ENCODE measurements at places on chromosomes 1 and 21.

GRCh38 chr1:67713057-67713846, 28.3 kb downstream of the GADD45A start:
- DNase-seq, result no peak

DNA sequence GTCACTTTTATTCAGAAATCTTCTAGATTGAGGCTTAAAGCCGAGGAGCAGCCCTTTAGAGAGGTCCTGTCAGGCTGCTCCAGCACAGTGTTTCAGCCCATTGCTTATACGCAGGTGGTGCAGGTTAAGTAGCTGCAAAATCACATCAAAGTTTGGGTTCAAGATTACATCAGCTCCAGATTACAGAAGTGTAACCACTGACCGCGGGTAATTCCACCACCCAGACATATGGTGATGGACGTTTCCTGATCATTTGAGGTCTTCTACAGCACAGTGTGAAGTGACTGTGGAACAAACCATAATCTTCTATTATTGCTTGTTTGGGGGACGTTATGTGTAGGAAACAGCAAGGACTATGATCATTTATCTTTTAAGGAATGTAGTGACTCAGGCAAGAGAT, 11.8 kb downstream of the C1orf115 start:
- peak; percentile 43 for DNase-seq

GRCh38 chr1:192158181-192158580, at the start of gene RGS18:
Gene RGS18 (plus strand): TSS chr1:192158462. CDS start chr1:192158638, 176 bp downstream.
- DNase-seq, result peak; percentile 28

- no peak for DNase-seq
These were observed 93.3 kb downstream of the DDX20 start for GRCh38 chr1:111848852-111849545.

GRCh38 chr1:47002211-47002610, 21.3 kb upstream of the CYP4X1 start:
- peak; percentile 12 for DNase-seq

- DNase-seq, result no peak
These were observed 223.4 kb downstream of the DSCAM start for GRCh38 chr21:40623528-40623927.

GRCh38 chr1:246608616-246609376, 42.5 kb downstream of the CNST start:
- no peak for DNase-seq

DNA sequence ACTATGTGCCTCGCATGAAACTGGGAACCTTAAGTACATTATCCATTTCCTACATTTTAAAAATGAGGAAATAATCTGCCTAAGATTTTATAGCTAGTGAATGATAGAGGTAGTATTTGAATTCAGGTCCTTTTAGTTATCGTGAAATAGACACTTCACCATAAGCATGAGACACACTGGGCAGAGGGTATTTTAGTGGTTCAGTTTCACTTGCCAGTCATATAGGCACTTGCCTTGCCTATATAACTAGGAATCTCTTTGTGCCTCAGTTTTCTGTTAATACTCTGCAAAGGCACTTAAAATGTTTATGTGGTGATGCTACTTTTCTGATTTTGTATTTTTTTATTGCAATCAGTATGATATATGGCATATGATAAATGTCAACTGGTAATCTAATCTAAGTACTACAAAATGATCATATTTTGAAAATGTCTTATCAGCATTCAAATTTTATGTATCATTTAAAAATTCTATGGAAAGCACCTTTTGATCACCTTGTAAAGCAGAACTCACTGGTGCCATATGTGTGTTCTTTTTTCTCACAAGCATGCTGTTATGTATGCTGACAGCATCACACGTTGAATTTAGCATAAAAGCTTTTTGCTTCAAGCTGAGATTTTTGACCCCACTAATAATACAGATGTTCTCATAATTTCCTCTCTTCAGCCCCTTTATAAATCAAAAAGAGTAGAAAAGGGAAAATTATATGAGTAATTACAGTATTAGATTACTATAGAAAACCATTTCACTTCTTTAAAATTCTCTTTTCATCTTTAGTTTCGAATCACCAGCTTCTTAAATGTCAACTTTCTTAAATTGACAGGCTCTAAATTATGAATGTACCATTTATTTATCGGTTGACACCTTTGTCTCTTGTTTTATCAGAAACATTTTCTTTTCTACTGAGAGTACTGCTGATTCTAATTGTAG, 52.6 kb downstream of the RPS6KC1 start:
- no peak for DNase-seq

DNA sequence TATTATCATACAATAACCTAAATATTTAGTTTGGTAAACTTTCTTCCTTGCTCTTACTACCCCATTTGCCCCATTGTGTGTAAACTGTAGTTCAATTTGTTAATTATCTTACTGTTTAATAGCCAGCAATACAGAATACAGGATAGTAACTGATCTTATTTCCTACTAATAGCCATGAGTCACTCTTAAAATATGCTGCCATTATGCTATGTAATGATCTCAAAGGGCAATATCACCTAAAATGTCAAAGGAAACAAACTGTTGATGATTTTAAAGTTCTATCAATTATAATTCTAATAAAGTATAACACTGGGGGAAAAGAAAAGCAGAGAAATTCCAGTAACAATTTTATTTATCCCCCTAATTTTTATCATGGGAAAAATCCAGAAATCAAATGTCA, 4.3 kb downstream of the SLC30A1 start:
- DNase-seq, result no peak

DNA sequence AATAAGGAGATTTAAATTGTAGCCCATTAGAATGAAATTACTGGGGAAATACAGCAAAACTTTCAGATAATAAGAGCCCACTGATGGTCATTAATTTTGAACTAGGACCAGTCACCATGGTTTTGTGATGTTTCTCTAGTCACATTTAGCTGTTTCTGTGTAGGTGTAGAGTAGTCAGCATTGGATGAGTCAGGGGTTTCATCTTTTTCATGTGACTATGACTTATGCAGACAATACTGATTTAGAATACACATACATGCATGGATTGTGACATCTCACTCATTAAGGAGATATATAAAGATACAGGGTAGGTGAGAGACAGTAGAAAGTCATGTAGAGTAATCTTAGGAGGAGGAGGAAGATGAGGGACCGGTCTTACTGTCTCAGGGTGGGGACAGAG, 1192.7 kb downstream of the KCNT2 start:
- DNase-seq, result no peak

DNA sequence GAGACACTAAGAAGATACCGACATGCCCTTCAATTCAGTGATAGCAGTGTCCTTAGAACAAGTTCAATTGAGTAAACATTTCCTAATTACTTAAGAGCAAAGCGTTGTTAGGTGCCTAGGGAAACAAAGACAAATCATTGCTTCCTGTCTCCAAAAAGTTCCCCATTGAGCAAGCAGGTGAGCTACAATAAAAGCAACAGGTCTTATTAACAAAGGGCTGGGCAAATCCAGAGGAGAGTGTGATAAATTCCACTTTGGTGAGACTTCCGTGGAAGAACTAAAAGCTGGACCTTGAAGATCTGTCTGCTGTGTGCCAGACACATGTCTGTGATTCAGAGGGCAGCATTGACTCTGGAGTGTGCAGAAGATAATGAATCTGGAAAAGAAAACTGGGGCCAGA, 1.9 kb upstream of the TUT4 start:
- DNase-seq, result no peak

DNA sequence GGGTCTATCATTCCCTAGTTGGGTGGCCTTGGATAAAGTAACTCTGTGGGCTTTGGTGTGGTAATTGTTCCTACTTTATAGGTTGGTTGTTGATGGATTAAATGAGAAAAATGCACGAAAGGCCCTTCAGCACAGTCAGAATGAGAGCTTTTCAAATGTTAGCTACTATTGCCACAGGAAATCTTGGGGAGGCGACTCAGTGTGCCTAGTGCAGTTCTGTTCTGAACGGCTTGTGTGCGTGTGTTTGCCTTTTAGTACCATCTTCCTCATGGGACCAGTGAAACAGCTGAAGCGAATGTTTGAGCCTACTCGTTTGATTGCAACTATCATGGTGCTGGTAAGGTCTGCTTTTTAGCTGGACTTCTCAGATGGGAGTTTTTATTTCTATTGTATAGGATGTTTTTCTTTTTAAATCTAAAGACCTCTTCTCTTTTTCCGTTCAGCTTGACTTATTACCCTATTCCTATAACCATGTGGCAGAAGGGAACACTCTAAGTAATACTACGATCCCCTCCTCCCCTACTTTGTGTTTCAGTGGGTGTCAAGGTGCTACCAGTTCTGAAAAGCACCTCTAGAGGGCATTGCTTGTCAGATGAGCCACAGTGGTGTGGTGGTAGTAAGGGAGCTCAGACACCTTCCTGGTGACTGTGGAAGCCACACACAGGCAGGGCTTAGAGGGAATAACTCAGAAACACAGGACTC, 9.2 kb downstream of the SFT2D2 start:
- peak; percentile 57 for DNase-seq

DNA sequence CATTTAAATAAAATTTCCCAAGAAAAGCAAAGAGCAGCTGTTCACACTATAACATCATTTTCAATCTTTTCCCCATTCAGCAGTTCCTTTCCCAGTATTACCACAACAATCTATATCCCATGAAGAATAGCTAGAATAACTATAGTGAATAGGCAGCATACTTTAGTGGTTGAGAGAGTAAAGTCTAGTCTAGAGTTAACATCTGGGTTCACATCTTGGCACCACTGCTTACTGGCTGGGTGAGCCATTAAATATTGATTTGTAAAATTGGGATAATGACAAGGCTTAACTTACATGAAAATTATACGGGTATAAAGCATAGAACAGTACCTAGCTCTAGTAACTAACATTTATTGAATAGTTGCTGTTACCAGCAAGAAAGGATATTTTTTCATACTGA, 14.4 kb downstream of the S100PBP start:
- DNase-seq, result no peak

DNA sequence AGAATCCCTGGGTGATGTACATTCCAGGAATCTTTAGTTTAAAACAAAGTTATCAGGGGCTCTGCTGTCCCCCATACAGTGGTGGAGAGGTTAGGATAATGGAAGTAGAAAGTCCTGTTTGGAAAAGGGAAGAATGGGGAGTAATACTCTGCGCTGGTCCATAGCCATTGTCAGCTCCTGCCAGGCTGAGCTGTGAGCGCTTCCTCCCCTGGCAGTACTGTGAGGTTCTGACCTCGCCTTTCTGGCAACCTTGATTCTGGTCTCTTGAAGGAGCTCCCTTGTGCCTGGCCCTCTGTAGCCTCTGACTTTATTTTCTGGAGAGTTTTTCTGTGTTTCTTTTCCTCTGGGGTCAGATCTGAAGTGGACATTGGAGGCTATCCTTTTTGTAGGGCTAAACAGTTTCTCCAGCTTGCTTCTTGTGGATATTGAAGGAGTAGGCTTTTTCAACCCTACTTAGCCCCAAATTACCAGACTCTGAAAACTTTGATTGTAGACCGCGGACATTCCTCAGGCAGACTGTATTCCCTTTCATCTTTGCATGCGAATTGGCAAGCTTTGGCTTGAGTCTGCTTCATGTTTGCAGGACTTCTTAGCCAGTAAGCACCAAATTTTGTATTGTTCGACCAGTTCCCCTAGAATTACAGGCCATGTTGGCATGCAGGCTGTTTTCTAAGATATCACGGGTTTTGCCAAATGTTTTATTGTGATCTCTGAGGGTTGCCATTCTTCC, 13.8 kb downstream of the UBE4B start:
- DNase-seq, result no peak

GRCh38 chr1:42167611-42168390, 3.3 kb upstream of the GUCA2A start:
- no peak for DNase-seq

DNA sequence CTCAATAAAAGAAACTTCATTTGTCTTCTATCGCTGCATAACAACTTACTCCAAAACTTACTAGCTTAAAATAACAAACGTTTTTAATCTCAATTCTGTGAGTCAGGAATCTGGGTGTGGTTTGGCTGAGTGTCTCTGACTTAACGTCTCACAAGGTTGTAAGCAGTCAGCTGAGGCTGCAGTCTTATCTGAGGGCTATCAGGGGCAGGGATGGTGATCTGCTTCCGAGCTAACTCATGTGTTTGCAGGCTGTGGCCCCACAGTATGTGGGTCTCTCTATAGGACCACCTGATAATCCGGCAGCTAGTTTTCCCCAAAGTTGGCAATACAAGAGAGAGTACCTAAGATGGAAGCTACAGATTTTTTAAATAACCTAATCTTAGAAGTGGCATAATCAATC, 234.2 kb upstream of the FGGY start:
- no peak for DNase-seq

DNA sequence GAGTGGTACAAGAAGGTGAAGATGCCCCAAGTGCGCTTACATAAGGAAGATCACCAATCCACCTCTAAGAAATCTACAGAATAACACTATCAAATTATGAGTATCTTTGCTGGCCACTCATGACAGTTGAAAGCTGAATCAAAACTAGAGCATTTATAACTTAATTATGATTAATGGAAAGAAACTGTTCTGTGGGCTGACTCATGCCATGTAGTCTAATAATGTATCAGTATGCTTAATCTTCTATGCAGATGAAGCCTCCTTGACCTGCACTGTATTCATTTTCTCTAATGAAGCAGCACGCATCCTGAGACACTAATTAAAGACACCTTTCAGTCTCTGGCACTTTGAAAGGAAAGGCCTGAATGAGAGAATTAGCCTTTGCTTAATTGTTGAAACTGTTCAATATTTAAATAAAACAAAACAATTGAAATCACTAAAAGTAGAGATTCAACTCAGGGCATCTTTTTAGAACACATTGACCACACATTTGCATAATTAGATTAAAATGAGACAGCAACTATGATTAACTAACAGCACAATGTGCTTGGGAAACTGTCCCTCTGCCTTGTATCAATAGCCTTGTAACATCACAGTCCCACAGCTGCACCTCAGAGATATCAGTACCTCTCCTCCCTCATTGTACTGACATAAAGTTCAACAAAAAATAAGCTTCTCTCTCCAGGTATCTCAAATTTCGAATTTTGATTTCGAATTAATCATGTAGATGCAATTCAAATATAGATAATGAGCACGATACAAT, 105.6 kb downstream of the NTPCR start:
- no peak for DNase-seq

GRCh38 chr1:3368711-3369445, 85.6 kb upstream of the ARHGEF16 start:
- no peak for DNase-seq
